ENCODE measurements at places on chromosomes 11 and 22.

GRCh38 chr11:47869544-47870393, 21.6 kb upstream of the NUP160 start:
- no peak for DNase-seq

DNA sequence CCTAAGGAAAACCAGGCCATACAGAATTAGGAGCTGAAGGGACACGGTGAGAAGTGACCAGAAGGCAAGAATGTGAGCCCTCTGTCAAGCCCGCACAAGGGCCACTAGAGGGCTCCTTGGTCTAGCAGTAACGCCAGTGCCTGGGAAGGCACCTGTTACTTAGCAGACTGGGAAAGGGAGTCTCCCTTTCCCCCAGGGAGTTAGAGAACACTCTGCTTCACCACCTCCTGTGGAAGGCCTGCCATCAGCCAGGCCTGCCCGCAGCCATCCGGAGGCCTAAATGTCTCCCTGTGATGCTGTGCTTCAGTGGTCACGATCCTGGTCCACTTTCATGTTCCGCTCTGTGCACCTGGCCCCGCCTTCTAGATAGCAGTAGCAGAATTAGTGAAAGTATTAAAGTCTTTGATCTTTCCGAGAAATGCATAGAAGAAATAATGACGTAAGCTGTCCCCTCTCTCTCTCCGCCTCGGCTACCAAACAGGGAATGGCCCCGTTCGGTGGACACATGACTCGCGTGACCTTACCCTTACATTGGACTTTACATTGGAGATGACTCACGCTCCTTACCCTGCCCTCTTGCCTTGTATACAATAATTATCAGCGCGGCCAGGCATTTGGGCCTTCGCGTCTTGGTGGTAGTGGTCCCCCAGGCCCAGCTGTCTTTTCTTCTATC, 10.7 kb upstream of the GSTP1 start:
- DNase-seq = no peak

DNA sequence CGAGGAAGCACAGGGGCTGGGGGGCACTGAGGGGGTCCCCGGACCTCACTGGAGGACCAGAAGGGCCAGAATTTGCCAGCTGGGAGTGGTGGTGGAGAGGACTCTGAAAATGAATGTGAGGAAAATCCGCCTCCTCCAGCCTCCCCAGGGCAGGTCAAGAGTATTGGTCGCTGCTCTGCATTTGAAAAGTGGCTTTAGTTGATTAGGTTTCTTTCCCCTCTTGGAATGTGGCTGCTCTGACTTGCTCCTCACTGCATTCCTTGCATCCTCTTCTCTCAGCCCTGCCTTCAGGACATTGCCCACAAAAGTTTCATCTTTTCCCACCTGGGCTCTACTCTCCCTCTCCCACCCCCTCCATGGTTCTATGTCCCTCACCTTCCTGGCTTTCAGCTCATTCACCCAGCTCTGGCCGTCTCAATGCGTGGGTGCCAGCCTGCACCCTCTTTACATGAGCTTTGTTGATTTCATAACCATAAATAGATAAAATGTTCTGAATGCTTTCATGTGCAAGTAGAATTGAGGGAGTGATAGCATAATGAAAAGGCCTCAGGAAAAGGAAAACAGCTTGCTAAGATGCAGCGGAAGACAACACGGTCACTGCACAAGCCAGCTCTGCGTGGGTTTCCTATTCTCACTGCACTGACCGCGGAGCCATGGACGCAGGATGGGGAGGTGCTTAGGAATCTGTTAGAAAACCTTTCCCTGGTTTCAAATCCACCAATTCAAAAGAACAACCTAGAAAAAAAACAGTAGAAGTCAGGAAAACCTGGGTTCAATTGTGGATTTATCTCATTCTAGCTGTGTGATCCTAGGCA, 6.5 kb upstream of the NPAS4 start:
- no peak for DNase-seq

DNA sequence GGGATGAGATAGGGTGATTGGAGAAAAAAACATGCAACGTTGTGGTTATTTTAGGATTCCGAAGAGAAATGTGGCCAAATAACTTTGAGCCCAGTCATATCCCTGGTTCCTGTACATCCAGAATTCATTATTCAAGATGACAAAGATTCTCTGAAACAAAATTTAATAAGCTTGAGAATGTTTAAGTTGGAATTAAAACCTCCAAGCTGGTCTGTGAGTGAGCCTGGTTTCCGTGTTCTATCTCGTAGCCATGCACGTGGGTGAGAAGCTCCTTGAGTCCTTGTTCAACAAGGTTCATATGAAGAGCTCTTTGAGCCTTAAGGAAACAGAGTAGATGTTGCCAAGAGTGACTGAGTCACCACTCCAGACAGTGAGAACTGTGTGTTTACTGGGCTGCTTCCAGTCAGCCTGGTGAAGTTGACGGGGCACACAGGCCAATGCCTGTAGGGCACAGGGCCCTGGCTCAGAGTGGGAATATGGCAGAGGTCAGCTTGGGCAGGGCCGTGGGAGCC, 206.5 kb downstream of the NAV2 start:
- no peak for DNase-seq

DNA sequence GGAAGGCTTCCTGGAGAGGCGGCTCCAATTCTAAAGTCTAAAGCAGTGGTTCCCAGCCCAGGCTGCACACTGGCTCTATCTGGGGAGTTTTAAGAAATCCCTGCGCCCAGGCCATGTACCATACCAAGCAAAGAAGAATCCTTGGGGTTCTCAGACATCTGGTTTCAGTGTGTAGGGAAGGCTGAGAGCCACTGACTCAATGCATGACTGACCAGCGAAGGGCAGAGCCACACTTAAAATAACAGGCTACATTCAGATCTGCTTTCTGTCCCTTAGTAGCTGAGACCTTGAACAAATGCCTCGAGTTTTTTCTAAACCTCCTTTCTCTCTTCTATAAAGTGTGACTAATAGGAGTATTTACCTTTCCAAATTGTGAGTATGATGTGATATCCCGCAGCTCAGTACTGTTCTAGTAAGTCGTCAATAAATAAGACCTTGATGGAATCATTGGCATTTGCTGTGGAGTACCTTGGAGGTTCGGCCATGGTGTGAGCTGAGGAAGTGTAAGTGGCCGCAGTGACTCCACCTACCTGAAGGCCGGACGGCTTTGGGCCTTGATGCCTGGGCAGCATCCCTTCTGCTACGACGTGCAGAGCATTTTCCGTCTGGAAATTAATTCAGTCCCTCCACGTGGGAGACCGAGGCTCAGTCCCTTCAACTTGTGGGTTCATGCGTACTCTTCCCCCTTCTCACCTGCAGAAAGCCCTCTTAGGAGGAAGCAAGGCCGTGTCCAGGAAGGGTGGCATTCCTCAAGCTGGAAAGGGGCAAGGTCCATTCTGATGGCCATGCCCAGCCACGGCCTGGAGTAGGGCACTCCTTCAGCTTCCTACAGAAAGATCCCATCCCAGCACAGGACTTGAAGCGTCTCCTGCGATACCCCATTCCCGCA, 25.1 kb downstream of the GLB1L2 start:
- no peak for DNase-seq

DNA sequence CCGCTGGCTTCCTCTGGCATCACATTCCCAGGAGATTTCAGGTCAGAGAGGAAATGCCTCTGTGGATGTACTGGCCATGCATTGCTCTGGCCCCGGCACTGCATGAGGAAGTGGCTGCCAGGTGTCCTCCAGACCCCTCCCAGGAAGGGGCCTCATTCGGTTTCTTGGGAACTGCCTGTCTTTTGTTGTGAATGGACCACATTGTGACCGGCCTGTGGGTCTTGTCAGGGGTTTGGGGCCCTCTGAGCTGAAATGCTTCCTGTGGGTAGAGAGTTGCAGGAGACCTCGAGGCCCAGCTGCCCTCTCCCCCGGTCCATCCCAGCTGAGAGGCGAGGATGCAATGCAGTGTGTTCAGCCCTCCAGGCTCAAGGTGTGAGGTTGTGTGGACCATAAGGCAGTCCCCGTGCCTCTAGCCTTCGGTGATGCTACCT, 18.8 kb upstream of the ST3GAL4 start:
- no peak for DNase-seq

GRCh38 chr11:120130991-120131760, 6.7 kb downstream of the TRIM29 start:
- no peak for DNase-seq

DNA sequence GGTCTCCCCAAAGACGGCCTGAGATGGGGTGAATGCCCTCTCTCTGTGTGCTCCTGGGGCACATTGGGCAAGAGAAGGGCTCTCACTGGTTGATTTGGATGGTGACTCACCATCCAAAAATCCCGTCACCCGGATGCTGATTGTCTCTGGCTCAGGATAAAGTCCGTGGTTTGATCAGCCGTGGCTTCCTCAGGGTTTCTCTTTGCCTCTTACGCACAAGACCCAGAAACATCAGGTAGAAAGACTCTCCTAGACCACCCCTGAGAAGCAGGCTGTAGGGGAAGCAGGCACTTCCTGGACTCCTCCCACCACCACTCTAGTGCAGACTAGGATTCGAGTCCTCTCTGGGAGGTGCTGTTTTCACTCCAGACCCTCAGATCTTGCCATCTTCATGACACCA, 176.1 kb upstream of the NCAM1 start:
- no peak for DNase-seq

DNA sequence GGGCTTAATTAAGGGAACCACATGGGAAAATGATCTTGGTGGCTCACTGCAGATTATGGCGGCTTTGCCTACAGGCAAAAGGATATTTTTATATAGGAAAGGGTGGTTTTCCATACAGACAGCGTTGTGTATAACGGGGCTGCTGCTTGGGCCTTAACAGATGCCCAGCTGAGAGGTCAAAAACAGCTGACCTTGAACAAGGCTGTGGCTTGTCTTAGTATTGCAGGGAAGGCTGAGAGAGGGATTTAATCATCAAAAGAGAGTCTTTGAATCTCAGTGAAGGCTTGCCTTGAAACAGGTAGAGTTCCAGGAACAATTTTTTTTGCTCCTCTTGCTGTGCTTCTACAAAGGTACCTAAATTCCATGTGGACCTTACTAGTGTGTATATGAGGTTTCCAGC, 301.6 kb upstream of the C11orf87 start:
- no peak for DNase-seq

GRCh38 chr11:123654566-123655081, at the start of gene SCN3B:
SCN3B (minus strand) TSS chr11:123654624; CDS start chr11:123653801, 823 bp downstream.
- DNase-seq = no peak

GRCh38 chr11:60937144-60937527, 12.9 kb downstream of the TMEM132A start:
- no peak for DNase-seq

DNA sequence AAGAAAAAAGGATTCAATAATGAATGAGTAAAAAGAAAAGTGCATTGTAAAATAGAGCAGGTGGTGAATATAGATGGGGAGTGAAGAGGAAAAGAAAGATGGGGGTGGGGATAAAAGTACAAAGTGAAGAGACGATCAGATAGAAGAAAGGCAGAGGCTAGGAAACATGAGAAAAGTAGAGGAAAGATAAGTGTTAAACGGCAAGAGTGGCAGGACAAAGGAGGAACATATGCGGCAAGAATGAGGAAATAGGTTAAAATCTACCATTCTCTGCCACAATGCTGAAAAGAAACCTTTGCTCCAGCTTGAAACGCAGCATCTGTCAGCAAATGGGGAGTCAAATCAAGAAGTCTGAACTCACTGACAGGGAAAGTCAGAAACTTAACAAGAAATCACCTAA, 6.8 kb downstream of the FUT4 start:
- no peak for DNase-seq

DNA sequence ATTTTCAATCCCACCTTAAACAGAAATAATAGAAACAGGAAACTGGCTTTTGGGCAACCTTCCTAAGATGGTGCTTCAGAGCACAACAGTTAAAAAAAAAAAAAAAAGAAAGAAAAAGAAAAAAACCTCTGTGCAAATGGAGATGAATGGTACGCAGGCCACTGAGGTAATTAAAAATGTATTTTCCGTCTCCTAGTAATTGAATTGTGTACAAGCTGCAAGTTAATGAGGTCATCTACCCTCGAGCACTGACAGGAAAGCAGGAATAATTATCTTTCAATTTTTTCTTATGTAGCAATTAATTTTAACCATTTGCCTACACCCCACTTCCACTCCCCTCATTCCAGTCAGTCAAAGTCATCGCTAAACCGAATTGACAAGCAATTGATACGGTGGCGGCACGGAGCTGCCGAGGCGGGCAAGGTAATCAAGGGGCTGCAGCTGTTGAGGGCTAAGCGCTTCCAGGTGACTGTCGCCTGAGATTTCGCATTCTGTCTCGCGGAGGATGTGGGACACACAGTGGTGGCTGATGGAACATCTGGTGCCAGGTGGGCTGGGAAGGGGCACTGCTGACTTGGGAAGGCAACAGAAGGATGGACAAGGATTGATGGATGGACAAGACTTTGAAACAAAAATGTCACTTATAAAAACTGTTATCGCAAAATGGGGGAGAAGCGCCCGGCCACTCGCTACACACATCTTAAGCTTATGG, 109.4 kb downstream of the RCN1 start:
- no peak for DNase-seq

- no peak for DNase-seq
Measured at GRCh38 chr11:23079382-23079813, 219.1 kb upstream of the CCDC179 start.

DNA sequence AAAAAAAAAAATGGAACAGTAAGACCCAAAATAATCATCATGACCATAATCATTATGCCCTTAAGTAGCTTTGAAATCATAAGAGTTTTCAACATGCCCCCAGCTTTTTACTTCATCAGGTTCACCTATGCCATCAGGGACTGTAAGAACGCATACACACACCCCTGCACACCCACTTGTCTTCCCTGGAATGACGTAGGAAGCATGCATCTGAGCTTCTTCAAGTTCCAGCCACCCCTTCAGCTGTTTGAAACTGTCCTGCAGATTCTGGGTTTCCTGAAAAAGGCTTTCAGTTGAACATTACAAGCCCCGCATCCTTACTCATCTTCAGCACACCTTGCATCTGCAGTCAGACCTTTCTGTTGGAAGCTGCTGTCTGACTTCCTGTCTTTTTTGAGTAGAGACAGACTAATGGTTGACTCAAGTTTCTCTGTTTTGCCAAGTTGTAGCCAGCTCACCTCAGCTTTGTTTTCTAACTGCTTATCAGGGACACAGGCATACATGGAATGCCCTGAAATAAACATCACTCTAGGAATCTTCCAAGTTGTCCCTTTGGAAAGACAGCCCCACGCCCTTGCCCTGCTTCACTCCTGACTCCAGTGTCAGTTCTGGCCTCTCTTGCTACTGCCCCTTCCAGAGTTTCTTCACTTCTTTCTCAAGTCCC, 37.0 kb downstream of the ARHGAP1 start:
- DNase-seq = no peak

DNA sequence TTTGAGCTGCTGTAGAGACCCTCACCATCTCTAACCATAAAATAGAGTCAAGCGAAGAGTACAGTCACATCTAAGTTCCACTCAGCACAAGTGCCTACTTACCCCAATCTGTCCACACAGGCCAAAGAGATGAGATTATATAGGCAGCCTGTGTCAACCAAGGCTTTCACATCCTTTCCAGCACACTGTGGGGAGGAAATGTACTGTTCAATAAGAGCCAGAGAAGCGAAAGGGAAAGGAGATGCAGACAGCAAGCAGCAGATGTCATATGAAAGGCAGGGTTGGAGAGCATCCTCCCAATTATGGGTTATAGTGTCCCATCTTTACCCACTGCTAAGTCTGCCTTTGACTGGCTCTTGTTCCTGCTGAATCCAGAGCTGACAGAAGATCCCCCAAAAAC, 16.4 kb downstream of the NRIP3 start:
- DNase-seq = no peak

Data from stimulated activated CD4-positive, alpha-beta T cell treated with anti-CD3 and anti-CD28 coated beads, Interleukin-2, amount 100 ng/mL, for 4 hours (primary cell).